ENCODE measurements at places on chromosomes 4 and X.

DNA sequence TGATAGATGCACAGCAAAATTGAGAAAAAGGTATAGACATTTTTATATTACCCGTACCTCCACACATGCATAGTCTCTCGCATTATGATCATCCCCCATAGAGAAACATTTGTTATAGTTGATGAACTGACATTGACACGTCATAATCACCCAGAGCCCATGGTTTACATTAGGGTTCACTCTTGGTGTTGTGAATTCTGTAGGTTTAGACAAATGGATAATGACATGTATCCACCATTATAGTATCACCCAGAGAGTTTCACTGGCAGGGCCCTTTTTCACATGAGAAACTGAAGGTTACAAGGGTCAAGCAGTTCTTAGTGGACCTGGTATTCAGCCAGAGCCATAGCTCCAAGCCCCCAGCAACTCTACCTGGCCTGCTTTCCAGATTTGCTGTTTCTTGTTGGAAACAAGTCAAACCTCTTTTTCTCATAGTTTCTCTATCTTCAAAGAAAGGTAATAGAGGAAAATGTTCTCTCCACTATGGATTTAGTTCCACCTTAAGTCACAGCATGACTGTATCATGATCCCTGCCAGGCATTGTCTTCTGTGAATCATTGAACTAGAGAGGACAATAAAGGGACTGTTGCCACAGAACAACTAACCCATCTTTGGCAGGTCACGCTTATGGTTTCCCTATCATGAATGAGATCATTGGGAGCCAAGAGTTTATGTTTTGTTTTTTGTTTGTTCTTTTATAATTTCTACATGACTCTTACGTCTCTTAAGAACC, 64.0 kb downstream of the HHIP start:
- no peak for DNase-seq

- DNase-seq, result no peak
These were observed 10.5 kb downstream of the RASSF6 start for GRCh38 chr4:73609706-73610105.

DNA sequence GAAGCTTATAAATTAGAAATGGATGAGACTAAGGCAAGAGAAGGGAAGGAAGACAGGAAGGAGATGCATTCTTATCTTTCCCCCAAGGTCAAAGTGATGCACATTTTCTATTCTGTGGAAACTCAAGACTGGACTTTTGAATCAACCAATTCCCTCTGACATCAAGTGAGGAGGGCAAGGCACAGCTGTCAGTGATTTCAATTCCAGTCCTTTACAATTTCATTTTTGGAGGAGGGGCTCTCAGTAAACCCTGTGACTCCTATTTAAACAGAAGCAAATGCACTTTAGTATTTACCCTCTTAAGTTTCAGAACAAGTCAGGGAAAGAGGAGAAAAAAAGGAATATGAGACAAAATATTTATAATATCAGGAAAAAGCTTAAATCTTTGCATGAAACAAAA, 134.0 kb downstream of the MGST2 start:
- no peak for DNase-seq

DNA sequence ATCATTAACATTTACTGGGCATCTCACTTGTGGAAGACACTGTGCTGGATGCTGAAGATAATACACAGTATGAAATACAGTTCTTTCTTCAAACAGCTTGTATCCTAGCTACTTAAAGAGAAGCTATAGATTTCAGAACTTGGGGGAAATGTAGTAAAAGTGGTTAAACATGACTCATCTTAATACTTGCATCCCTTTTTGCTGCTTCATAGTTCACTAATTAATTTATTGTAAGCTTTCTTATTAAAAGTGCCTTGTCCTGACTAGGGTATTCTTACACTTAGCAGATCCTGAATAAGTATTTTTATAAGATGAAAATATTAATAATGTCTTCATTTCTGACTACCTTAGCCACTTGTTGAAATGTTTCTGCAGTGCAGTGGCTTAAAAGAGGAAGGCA, 132.8 kb upstream of the STIM2 start:
- no peak for DNase-seq

DNA sequence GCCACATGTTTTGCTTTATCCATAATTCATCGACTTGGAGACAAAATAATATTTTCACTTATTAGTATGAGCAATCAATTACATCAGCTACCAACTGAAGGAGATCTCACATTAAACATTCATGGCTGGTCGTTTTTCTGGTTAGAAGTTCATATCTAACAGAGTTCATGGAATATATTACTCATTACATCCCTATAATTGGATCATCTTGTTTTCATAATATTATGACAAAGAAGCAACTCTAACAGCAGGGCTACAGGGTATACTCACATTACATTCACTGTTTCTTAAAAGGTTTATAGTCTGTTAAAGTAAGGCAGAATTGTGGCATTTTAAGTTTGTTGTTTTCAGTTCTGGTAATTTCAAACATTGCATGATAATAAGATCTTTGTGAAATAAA, 33.0 kb downstream of the GSTCD start:
- no peak for DNase-seq

GRCh38 chrX:118727686-118728339, 407 bp downstream of the IL13RA1 start:
- no peak for DNase-seq
